Activated naive CD4-positive, alpha-beta T cell treated with Interleukin-2 at 50 U/mL for 16 hours (primary cell): ENCODE measurements at places on chromosomes 12 and 14.

GRCh38 chr14:100611811-100612480 lies 24.7 kb upstream of the BEGAIN start:
- DNase-seq, result no peak

- DNase-seq, result no peak
Observed at GRCh38 chr12:57687862-57688261, 6.1 kb upstream of the OS9 start.

DNA sequence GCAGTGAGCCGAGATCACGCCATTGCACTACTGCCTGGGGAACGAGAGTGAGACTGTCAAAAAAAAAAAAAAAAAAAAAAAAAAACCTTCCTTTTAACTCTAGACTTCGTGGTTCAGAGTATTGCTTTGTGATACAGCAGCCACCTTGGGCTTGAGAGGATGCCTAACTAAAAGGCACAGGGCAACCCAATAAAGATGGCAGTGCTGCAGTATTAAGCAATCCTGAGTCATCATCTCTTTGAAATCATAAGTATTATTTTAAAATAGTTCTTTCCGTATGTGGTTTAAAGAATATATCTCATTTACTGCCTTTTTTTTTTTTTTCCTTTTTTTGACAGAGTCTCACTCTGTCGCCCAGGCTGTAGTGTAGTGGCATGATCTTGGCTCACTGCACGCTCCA lies 116.1 kb downstream of the PLEKHA5 start:
- no peak for DNase-seq

DNA sequence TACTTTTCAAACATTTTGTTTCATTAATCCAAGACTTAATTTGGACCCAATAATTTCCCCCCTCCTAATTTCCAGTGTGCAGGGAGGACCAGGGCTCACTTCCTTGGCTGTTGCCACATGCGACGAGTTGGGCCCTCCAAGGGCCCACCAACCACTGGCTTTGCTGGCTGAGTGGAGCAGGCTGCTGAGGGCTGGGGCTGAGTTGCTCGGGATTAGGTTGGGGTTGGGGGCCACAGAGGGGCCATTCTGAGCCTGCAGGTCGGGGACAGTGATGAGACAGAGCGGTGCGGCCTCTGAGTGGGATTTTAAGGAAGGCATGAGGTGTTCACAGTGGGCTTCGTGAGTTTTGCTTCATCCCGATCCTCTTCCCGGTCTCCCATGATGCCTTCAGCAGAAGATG lies 6.1 kb upstream of the TRAF3 start:
- no peak for DNase-seq

- no peak for DNase-seq
Observed at GRCh38 chr12:83153177-83153576, 466.5 kb downstream of the TMTC2 start.

DNA sequence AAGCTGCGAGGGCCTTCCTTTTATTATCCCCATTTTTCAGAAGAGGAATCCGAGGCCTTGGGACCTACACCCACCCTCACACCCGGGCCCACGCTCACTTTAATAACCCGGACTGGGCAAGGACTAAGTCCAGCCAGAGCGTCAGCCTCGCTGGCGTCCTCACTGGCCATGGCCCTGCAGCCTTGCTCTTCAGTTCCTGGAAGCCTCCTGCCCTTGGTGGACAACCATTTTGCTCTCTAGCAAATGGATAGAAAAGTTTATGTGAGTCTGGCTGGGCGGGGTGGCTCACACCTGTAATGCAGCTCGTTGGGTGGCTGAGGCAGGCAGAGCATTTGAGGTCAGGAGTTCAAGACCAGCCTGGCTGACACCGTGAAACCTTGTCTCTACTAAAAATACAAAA lies 9.8 kb downstream of the RTL1 start:
- DNase-seq, result no peak

GRCh38 chr12:42129595-42130204 lies 15.0 kb downstream of the GXYLT1 start:
- no peak for DNase-seq

- DNase-seq, result peak; percentile 2
Observed at GRCh38 chr12:92462049-92462448, 240.7 kb upstream of the PLEKHG7 start.

DNA sequence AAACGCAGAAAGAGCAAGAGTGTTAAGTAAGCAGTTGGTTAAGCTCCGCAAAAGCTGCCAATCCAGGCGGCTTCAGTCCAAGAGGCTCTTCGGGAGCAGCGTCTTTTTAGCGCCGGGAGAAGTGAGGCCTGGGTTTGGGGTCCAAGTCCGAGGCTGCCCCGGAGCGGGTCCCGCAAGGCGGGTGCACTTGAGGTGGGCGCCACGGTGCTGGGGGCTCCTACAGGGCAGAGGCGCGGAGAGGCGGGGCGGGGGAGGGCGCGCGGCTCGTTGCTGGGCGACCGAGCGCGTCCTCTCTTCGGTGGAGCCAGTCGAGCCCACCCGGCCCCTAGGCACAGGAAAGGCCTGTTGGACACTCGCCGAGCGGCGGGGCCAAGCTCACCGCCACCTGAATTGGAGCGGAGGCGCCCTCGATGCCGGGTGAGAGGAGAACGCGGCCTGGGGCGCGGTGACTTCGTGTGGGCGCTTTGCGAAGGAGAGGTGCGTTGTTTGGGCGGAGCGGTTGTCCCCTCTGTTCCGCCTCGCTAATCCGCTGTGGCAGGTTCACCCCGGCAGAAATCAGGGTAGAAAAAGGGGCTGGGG lies 15.6 kb downstream of the TTC6 start:
- no peak for DNase-seq

DNA sequence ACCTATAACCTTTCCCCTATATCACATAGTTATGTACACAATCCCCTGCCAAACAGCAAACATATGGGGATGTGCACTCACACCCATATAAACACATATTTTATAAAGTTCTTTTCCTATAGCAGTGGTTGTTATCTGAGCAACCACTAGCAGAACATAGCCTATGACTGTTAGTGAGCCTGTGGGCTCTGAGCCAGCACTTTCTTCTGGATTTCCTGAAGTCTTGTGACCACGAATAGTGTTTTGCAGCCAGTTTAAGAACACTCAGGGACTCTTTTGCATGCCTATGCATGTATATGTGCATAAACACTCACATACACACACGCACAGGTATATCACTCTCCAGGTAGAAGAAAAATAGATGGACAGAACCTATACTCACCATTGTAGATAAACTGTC lies 17.1 kb downstream of the TESPA1 start:
- no peak for DNase-seq

DNA sequence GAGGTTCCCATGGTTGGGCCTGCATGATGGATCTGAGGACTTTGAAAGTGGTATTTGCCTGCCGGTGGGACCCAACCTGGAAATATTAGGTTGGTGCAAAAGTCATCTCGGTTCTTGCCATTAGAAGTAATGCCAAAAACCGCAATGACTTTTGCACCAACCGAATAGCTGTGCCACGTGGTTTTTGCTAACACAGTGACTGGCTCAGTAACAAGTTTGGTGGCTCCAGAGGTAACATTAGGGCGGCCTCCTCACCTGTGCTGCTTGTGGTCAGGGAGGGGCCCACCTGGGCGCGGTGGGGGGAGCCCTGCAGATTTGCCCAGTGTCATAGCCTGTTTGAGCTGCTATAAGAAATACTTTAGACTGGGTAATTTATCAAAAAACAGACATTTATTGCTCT lies 1.8 kb downstream of the BDKRB2 start:
- DNase-seq, result no peak

DNA sequence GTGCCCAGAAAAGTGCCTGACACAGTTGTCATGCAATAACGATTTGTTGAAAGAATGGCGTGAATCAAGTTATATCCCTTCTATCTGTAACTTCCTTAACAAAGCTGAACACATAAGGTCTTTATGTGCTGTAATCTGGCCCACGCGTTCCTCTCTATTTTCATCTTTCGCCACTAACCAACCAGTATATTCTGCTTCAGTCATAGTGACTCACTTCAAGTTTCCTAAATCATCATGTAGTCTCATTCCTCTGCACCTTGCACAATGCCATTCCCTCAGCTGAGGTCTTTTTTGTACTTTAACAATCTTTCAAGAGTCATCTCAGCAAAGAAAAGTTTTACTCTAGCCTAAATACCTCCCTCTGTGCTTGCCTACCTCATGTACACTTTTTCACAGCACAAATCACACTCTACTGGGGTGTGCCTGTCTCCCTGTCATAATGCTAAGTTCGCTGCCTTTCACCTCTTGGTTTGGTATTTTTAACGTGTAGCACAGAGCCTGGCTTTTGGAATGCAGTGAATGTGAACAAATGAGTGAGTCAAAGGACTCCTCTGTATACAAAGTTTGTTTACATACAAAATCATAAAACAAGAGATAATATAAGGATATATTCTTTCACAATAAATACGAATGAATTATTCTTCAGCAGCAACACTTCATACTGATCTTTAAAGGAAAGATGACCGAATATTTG lies 2.9 kb upstream of the CMAS start:
- no peak for DNase-seq

DNA sequence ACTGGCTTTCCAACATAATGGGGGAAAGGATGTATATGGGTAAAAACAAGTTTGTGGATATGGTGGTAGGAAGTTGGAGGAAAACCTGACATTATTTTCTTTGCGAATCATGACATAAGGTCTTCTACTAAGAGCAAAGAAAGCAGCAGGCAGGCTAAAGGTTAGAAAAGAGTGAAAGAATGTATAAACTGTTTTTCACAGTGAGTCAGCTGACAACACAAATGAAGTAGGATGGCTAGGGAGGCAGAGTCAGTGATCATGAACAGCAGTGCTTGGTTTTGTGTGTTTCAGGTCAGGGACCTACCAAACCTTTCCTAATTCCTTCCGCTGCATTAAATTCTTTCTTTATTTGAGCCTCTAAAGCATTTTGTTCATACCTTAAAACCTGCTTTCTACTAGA lies 46.3 kb upstream of the CATSPERB start:
- no peak for DNase-seq

DNA sequence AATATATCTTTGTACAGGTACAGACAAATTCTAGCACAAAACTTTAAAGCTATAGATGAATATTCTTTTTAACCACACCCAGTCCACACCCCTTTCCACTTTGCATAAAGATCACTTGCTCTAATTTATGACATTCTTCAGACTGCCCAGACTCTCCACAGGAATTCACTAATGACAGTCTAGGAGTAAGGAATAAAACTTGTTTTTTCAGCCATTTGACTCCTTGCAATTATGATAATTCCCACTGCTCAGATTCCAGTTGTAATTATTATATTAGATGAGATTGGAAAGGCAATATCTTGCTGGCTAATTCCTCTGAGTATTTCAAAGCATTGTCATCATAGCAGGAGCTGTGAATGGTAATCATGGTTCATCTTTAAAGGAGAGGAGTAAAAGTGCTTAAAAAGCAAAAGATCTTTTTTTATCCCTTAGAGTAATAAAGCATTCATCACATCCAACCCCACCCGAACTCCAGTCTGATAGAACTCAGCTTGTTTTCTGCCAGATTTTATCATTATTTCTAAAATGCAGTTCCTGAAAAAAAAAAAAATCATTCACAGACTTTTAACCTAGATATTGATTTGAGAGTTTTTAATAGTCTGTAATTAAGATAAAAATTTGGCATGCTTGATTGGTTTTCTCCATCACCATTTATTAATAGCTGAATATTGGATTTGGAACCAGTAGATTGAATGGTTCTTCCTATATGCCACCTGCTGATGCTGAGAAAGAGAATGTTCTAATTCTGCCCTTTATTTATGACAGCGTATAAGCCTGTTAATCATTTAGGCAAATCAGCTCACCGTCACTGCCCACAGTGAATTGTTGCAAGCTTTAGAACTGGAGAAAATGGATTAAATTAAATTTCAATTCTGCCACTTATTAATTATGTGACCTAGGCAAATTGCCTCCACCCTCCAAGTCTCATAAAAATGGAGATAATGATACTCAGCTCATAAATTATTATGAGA lies 93.9 kb upstream of the RASSF8 start:
- no peak for DNase-seq

- DNase-seq, result no peak
Observed at GRCh38 chr12:111099186-111099585, 178.8 kb upstream of the MYL2 start.
